Prostate gland (tissue), 2 donors: ENCODE measurements at places on chromosomes 5 and 9. TPM values are rescaled to one million over a fixed set of nuclear protein-coding genes. Genes with fewer than 3 reads are reported as not detected.
A peak's percentile ranks its signal among the peaks of the same experiment; 100 is the strongest.

DNA sequence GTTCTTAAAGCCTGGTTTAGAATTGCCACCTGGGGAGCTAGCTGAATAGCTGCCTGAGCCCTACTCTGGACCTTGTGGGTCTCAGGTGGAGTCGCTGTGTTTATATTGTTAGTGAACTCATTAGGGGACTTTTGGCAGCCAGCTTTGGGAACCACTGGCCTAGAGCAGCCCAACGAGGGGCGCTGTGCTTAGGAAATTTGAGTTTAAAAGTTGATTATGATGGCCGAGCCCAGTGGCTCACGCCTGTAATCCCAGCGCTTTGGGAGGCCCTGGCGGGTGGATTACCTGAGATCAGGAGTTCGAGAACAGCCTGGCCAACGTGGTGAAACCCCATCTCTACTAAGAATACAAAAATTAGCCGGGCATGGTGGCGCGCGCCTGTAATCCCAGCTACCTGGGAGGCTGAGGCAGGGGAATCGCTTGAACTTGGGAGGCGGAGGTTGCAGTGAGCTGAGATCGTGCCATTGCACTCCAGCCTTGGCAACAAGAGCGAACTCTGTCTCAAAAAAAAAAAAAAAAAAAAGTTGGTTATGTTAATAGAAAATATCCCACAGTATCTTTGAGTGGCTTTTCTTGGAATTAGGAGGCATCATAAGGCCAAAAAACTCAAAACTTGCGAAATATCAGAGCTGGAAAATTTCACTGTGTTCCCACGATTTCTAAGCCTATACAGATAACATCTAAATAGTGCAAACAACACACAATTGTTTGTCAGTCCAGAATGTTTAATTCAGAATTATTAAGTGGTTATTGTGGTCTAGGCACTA is 809 bp downstream of the MCCC2 start:
- no peaks in the 10 kb centered on the region for H3K36me3 ChIP-seq
- H3K27me3 ChIP-seq, result no peaks in the 10 kb centered on the region
- H3K4me1 ChIP-seq, result peaks cover 7% of the 10 kb centered on the region
- peak overlapping the region; percentile 86 for H3K27ac ChIP-seq

- peak overlapping the region; percentile 55 for H3K27ac ChIP-seq
- no peak overlapping the region for H3K4me3 ChIP-seq
- H3K4me1 ChIP-seq, result peaks cover 3% of the 10 kb centered on the region
- DNase-seq, result no peak
- H3K36me3 ChIP-seq, result no peaks in the 10 kb centered on the region
- H3K27me3 ChIP-seq, result no peaks in the 10 kb centered on the region
These were observed 88.2 kb upstream of the NIPAL4 start for GRCh38 chr5:157371655-157372471.

- no peak for DNase-seq
These were observed 43.0 kb upstream of the FCN1 start for GRCh38 chr9:134960701-134961181.

- no peaks in the 10 kb centered on the region for H3K27me3 ChIP-seq
- no peak overlapping the region for H3K4me3 ChIP-seq
- H3K36me3 ChIP-seq, result no peaks in the 10 kb centered on the region
These were observed 696.2 kb upstream of the COX7C start for GRCh38 chr5:85921590-85921989.

- H3K4me3 ChIP-seq, result peak overlapping the region; percentile 77
- H3K27me3 ChIP-seq, result no peaks in the 10 kb centered on the region
- no peak for DNase-seq
- peak overlapping the region; percentile 92 for H3K27ac ChIP-seq
- no peaks in the 10 kb centered on the region for H3K4me1 ChIP-seq
These were observed 678 bp downstream of the SLC26A2 start for GRCh38 chr5:149961186-149961685.

DNA sequence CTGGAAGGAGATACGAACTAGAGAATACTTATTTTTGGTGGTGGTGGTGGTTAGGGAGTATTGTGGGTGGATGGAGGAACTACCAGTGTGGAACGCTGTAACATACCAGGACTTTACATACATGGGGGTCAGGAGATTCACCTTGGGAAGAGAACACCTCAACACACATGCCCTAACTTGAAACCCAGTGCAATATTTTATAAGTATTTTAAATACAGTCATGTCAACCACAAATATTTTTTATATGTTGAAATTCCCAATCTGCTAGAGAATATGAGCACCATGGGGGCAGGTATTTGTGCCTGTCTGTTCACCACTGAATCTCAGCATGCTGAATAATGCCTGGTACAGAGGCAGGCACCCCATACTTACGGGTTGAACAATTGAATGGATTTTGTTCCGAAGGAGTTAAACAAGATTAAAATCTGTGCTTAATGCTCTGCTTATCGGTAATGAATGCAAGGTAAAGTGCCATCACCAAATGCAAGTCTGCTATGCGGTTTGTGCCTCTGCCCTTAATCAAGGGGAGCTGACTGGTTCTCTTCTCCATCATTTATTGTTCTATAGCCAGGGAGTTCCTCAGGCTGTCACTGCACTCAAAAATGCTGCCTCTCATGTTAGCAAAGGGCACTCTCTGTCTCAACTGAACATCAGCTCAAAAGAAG is 65.3 kb downstream of the RASEF start:
- H3K27ac ChIP-seq, result no peak overlapping the region
- DNase-seq, result no peak
- no peaks in the 10 kb centered on the region for H3K4me1 ChIP-seq

The FANCC gene
- 21.2 TPM for total RNA-seq

The ZCCHC7 gene
- 14.2 TPM for total RNA-seq

- H3K27ac ChIP-seq, result no peak overlapping the region
- H3K4me1 ChIP-seq, result no peaks in the 10 kb centered on the region
- DNase-seq, result no peak
- H3K4me3 ChIP-seq, result no peak overlapping the region
- H3K36me3 ChIP-seq, result no peaks in the 10 kb centered on the region
These were observed 1.2 kb downstream of the SGCD start for GRCh38 chr5:156328161-156328560.

GRCh38 chr5:37851305-37851704 is 11.5 kb upstream of the GDNF start:
- H3K4me1 ChIP-seq, result no peaks in the 10 kb centered on the region
- no peaks in the 10 kb centered on the region for H3K36me3 ChIP-seq
- DNase-seq, result no peak
- H3K4me3 ChIP-seq, result no peak overlapping the region

- H3K36me3 ChIP-seq, result no peaks in the 10 kb centered on the region
- no peaks in the 10 kb centered on the region for H3K4me1 ChIP-seq
These were observed 440.4 kb downstream of the DMRT2 start for GRCh38 chr9:1490341-1491232.

The DBH gene
- not detected for total RNA-seq

The TMC1 gene
- total RNA-seq, result 3.0 TPM

The PCDH1 gene
- total RNA-seq, result 81.1 TPM

The HAVCR1 gene
- total RNA-seq, result not detected

The OBP2B gene
- 1.6 TPM for total RNA-seq
